ENCODE measurements at places on chromosomes 7 and 10.

GRCh38 chr7:1015196-1016121 is 28.9 kb upstream of the GPR146 start:
- H3K4me1 ChIP-seq: peaks cover 6% of the 10 kb centered on the region
- H3K4me3 ChIP-seq: no peak overlapping the region
- H3K36me3 ChIP-seq: no peaks in the 10 kb centered on the region

- peak overlapping the region; percentile 70 for H3K4me3 ChIP-seq
- peak overlapping the region; percentile 4 for H3K27ac ChIP-seq
- no peaks in the 10 kb centered on the region for H3K27me3 ChIP-seq
- DNase-seq: no peak
- H3K4me1 ChIP-seq: peaks cover 41% of the 10 kb centered on the region
Measured at GRCh38 chr7:128869138-128869943, 6.7 kb downstream of the ATP6V1F start.

- H3K4me1 ChIP-seq: peaks cover 82% of the 10 kb centered on the region
- no peak overlapping the region for H3K4me3 ChIP-seq
- no peak for DNase-seq
- H3K36me3 ChIP-seq: no peaks in the 10 kb centered on the region
Measured at GRCh38 chr7:106104721-106105260, 7.3 kb downstream of the SYPL1 start.

DNA sequence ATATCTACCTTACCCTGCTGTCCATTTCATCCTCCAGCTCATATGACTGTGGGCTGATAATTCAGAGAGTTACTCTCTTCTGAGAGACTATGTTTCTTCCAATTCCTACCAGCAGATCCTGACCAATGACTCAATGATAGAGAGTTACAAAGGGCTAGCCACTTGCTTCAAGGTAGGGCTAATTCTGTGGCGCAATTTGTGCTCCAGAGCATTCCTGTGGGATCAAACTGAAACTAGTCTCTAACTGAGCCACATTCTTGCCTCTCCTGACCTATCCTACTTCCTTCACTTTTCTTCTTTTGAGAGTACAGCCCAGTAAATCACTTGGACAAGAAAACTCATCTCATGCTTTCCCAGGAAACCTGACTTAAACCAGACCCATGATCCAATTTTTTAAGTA is 17.9 kb upstream of the ASZ1 start:
- H3K27ac ChIP-seq: no peak overlapping the region
- no peak overlapping the region for H3K4me3 ChIP-seq
- H3K27me3 ChIP-seq: no peaks in the 10 kb centered on the region
- no peaks in the 10 kb centered on the region for H3K36me3 ChIP-seq
- no peak for DNase-seq
- no peaks in the 10 kb centered on the region for H3K4me1 ChIP-seq

DNA sequence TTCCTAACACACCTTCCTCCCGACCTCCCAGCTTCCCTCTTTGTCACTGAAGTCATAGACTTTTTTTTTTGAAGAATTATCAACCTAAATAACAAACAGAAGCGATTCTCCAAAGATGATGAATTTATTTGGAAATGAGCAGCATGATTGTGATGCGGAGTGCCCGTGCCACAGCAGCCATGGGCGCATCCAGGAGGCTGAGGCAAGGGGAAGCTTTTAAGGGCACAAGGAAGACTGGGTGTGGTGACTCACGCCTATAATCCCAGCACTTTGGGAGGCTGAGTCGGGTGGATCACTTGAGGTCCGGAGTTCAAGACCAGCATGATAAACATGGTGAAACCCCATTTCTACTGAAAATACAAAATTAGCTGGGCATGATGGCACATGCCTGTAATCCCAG is 16.2 kb upstream of the GIMAP8 start:
- H3K27me3 ChIP-seq: no peaks in the 10 kb centered on the region
- H3K4me3 ChIP-seq: no peak overlapping the region

- DNase-seq: no peak
- no peak overlapping the region for H3K4me3 ChIP-seq
- H3K27ac ChIP-seq: no peak overlapping the region
- no peaks in the 10 kb centered on the region for H3K4me1 ChIP-seq
- no peaks in the 10 kb centered on the region for H3K36me3 ChIP-seq
Measured at GRCh38 chr7:108204281-108204796, 74.2 kb upstream of the LAMB4 start.

GRCh38 chr10:4337563-4337962 is 488.4 kb upstream of the AKR1E2 start:
- no peak overlapping the region for H3K27ac ChIP-seq
- H3K4me1 ChIP-seq: no peaks in the 10 kb centered on the region
- no peaks in the 10 kb centered on the region for H3K36me3 ChIP-seq
- no peak overlapping the region for H3K4me3 ChIP-seq
- H3K27me3 ChIP-seq: no peaks in the 10 kb centered on the region

- peaks cover 16% of the 10 kb centered on the region for H3K4me1 ChIP-seq
- peak within 1 kb of the TSS; percentile 48 for H3K4me3 ChIP-seq
- H3K36me3 ChIP-seq: no peaks in the 10 kb centered on the region
- peak within 1 kb of the TSS; percentile 17 for H3K27ac ChIP-seq
- no peak for DNase-seq
- H3K27me3 ChIP-seq: no peaks in the 10 kb centered on the region
Measured at GRCh38 chr10:133357285-133358161, at the start of gene FUOM. FUOM (minus strand) TSS chr10:133358019; CDS start chr10:133358007, 12 bp downstream.

- no peaks in the 10 kb centered on the region for H3K36me3 ChIP-seq
- H3K27me3 ChIP-seq: no peaks in the 10 kb centered on the region
- no peaks in the 10 kb centered on the region for H3K4me1 ChIP-seq
- H3K27ac ChIP-seq: no peak overlapping the region
Measured at GRCh38 chr7:125423458-125424155, 494.0 kb upstream of the POT1 start.

DNA sequence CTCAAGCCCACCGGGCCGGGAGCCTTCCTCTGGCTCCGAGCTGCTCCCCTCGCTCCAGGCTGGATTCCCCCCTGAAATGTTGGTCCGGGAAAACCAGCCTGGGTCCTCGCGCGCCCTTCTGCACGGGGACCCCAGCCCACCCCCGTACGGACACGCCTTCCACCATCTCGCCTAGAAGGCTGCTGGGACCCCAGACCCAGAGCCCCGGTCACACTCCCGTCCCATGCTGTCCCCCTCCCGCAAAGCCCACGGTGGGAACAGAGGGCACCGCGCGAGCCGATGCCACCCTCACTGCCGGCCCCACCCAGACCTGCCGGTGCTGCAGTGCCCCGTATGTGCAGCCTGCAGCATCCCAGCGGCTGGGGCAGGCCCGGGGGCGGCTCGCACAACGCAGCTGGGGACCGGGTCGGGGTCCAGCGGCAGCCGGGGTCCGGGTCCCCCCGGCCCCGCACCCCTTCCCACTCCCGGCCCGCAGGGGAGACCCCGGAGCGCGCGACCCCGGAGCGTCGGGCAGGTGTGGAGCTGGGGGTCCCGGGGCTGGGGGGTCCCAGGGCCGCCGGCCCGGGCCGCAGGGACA is 871 bp downstream of the SPOCK2 start:
- H3K4me3 ChIP-seq: peak overlapping the region; percentile 47
- no peaks in the 10 kb centered on the region for H3K36me3 ChIP-seq
- H3K4me1 ChIP-seq: peaks cover 20% of the 10 kb centered on the region
- H3K27me3 ChIP-seq: peaks cover 13% of the 10 kb centered on the region
- peak overlapping the region; percentile 63 for H3K27ac ChIP-seq

- no peak for DNase-seq
- H3K4me1 ChIP-seq: peaks cover 11% of the 10 kb centered on the region
- H3K36me3 ChIP-seq: no peaks in the 10 kb centered on the region
- H3K4me3 ChIP-seq: no peak overlapping the region
Measured at GRCh38 chr10:22605168-22605567, 109.2 kb downstream of the PIP4K2A start.

DNA sequence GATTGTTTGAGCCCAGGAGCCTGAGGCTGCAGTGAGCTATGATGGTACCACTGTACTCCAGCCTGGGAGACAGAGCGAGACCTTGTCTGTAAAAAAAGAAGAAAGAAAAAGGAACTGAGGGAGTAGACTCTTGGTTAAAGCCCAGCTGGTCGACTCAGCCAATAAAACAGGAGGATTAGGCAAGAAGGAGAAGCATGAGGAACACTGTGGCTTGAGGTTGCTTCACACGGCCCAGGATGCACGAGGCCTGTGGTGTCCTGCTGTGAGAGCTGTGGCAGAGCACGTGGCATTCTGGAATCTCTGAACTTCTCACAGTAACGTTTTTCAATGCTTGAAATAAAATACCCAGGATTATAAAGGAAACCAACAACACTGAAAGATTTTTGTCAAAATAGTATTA is 93.3 kb downstream of the CUL2 start:
- H3K27me3 ChIP-seq: no peaks in the 10 kb centered on the region
- H3K4me3 ChIP-seq: no peak overlapping the region
- no peak for DNase-seq
- no peak overlapping the region for H3K27ac ChIP-seq

GRCh38 chr7:19920705-19921104 is 147.3 kb upstream of the TMEM196 start:
- H3K27ac ChIP-seq: no peak overlapping the region
- no peak overlapping the region for H3K4me3 ChIP-seq
- H3K36me3 ChIP-seq: no peaks in the 10 kb centered on the region
- H3K27me3 ChIP-seq: no peaks in the 10 kb centered on the region
- no peak for DNase-seq
- H3K4me1 ChIP-seq: no peaks in the 10 kb centered on the region

DNA sequence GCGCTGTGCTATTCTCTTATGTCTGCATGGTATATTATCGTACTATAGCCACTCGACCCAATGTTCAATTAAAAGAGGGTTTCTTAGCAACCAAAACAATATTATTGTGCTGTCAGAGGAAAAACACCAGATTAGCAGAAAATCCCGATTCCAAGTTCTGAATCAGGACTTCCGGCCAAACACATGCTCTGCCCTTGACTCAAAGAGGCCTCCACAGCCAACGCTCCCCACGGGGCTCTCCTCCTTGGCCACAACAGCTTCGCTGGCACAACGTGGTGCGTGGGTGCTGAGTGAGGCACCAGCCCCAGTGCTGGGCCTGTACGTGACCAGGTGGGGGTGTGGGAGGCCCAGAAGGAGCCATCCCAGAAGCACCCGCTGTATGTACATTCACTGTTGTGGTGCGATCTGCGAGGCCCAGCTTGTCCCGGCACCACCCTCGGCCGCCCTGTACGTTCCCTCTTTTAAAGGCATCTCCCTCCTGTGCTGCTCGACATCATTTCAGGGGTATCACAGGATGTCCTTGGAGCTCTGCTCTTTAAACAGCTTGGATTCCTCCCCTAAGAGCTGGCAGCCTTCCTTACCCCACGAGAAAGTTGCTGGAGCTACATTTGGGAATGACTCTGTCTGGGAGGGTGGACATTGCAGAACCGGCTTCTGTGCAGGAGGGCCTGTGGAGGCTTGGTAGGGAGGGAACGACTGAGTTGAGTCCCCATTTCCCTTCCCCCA is 736.2 kb downstream of the PARD3 start:
- no peaks in the 10 kb centered on the region for H3K36me3 ChIP-seq
- H3K4me1 ChIP-seq: peaks cover 9% of the 10 kb centered on the region
- DNase-seq: peak; percentile 88
- H3K27ac ChIP-seq: no peak overlapping the region

DNA sequence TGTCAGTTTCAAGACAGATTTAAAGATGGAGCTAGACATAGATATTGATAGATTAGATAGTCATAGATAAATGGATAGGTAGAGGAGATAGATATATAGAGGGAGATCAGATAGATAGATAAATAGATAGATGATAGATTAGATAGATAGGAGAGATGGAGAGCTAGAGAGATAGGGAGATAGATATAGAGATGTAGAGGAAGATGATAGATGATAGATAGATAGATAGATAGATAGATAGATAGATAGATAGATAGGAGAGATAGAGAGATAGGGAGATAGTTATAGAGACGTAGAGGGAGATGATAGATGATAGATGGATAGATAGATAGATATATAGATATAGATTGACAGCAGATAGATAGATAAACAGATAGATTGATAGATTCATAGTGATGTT is 1038.8 kb upstream of the AUTS2 start:
- H3K36me3 ChIP-seq: no peaks in the 10 kb centered on the region
- no peaks in the 10 kb centered on the region for H3K4me1 ChIP-seq
- no peak overlapping the region for H3K27ac ChIP-seq
- no peak overlapping the region for H3K4me3 ChIP-seq
- no peak for DNase-seq

- no peak overlapping the region for H3K4me3 ChIP-seq
- no peaks in the 10 kb centered on the region for H3K27me3 ChIP-seq
- peak; percentile 64 for DNase-seq
- no peaks in the 10 kb centered on the region for H3K36me3 ChIP-seq
- no peak overlapping the region for H3K27ac ChIP-seq
Measured at GRCh38 chr10:49213211-49213610, 25.0 kb upstream of the TMEM273 start.

DNA sequence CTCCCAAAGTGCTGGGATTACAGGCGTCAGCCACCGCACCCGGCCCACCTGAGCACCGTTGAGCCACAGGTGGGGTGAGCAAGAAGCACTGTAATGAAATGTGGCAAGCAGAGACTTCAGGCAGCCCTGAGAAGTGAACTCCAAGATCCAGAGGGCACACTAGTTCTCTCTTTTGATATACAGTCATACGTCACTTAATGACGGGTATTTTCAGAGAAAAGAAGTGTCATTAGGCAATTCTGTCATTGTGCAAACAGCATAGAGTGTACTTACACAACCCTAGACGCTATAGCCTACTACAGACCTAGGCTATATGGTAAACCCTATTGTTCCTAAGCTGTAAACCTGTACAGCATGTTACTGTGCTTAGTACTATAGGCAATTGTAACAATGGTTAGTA is 7.9 kb downstream of the PANK1 start:
- no peaks in the 10 kb centered on the region for H3K4me1 ChIP-seq
- no peaks in the 10 kb centered on the region for H3K27me3 ChIP-seq
- no peak overlapping the region for H3K4me3 ChIP-seq
- H3K27ac ChIP-seq: no peak overlapping the region
- no peak for DNase-seq

GRCh38 chr10:88437411-88437810 is 145.7 kb downstream of the RNLS start:
- H3K27ac ChIP-seq: no peak overlapping the region
- H3K27me3 ChIP-seq: no peaks in the 10 kb centered on the region
- no peak for DNase-seq

- H3K27me3 ChIP-seq: no peaks in the 10 kb centered on the region
- DNase-seq: no peak
- no peak overlapping the region for H3K4me3 ChIP-seq
Measured at GRCh38 chr7:50803359-50804337, 21.0 kb upstream of the GRB10 start.

- DNase-seq: no peak
- H3K4me3 ChIP-seq: no peak overlapping the region
- H3K36me3 ChIP-seq: no peaks in the 10 kb centered on the region
- H3K27me3 ChIP-seq: no peaks in the 10 kb centered on the region
- H3K27ac ChIP-seq: no peak overlapping the region
Measured at GRCh38 chr10:67433276-67433675, 262.7 kb downstream of the CTNNA3 start.

DNA sequence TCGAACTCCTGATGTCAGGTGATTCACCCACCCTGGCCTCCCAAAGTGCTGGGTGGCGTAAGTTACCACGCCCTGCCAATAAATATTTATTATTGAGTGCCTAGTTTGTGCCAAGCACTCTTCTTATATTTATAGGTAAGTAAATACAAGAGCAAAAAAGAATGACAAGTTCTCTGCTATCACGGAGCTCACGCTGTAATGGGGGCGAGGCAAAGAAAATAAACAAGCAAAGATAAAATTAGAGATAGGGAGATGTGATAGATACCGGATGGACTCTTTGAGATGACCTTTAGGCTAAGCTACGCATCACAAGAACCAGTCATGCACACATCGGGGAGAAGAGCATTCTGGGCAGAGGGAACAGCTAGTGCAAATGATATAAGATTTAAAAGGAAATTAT is 46.3 kb downstream of the GCC1 start:
- no peak for DNase-seq
- H3K4me3 ChIP-seq: no peak overlapping the region
- no peaks in the 10 kb centered on the region for H3K27me3 ChIP-seq
- no peak overlapping the region for H3K27ac ChIP-seq

- H3K4me1 ChIP-seq: peaks cover 5% of the 10 kb centered on the region
- H3K4me3 ChIP-seq: no peak overlapping the region
- no peak overlapping the region for H3K27ac ChIP-seq
- H3K36me3 ChIP-seq: no peaks in the 10 kb centered on the region
Measured at GRCh38 chr10:12782537-12782936, 219.0 kb downstream of the CCDC3 start.

Data from vagina (tissue), 2 donors.